Activated T-cell treated with anti-CD3 and anti-CD28 coated beads for 1 hour (primary cell): ENCODE measurements at places on chromosomes 16 and 17.

- DNase-seq = no peak
Observed at GRCh38 chr16:57194512-57194911, 8.4 kb downstream of the RSPRY1 start.

- no peak for DNase-seq
Observed at GRCh38 chr17:61483778-61484116, 31.5 kb downstream of the TBX4 start.

DNA sequence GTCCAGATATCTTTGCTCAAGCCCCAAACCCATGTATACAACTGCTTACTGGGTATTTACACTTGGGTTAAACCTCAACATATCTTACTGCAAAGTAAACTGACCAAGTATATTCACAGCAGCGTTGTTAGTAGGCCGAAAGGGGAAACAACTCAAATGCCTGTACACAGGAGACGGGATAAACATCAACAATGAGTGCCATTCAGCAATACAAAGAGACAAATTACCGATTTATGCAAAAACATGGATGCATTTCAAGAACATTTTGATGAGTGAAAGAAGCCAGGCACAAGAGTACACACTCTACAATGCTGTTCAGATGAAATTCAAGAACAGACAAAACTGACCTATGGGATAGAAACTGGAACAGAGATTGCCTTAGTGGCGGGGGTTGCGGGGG lies 136.3 kb upstream of the CACNG3 start:
- DNase-seq = no peak

DNA sequence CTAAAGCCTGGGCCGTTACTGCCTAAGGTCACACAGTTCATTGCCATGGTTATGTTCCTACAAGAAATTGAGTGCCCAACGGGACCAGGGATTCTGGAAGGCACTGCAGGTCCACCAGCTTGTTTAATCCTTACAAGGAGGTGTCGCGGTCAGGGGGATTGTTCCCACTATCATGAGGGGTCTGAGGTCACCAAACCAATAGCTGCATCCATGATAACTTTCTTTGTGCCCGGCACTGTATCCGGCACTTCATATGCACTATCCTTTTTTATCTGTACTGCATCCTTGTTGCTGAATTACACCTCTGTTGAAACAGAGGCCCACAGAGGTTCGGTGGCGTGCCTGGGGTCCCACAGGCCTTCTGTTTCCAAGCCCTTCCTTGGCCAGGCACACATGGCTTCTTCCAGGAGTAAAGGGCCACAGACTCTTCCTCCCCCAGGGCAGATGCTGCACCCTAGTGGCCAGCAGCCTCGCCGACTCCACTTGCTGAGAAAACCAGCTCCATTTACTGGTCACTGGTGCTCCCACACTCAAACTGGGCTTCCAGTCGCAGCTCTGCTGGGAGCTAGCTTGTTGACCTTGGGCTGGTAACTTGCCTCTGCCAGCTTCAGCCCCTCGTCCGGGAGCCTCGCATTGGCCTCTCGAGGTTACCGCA lies 82.0 kb upstream of the PLCG2 start:
- DNase-seq = peak; percentile 36

DNA sequence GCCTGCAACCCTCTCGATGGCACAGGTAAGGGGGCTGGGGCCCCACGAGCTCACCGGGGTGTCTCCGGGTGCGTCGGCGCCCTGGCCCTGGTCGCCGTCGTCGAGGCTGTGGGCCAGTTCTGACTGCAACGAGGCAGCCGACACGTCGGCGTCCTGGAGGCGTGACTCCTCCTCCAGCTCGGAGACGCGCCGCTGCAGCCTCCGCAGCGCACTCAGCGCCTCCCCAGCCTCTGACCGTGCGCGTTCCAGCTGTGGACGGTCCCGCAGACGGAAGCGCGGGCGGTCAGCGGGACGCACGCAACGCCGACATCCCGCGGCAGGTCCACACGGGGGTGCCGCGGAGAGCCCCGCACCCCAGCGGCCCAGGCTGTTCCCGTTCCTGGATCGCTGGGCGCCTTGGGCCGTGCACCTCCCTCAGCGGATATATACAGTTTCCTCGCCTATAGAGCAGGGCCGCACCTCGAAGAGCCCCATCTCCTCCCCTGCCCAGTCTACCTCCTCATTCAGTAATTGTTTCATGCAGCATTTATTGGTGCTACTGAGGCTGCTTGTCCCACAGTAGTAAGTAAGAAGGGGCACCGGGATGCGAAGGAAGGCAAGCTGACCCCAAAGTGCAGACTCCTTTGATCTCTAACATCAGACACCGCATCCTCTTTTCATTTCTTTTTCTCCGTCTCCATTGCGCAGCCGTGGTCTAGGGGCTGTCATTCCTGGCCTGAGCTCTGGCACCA lies 5.8 kb downstream of the THOC6 start:
- DNase-seq = no peak

DNA sequence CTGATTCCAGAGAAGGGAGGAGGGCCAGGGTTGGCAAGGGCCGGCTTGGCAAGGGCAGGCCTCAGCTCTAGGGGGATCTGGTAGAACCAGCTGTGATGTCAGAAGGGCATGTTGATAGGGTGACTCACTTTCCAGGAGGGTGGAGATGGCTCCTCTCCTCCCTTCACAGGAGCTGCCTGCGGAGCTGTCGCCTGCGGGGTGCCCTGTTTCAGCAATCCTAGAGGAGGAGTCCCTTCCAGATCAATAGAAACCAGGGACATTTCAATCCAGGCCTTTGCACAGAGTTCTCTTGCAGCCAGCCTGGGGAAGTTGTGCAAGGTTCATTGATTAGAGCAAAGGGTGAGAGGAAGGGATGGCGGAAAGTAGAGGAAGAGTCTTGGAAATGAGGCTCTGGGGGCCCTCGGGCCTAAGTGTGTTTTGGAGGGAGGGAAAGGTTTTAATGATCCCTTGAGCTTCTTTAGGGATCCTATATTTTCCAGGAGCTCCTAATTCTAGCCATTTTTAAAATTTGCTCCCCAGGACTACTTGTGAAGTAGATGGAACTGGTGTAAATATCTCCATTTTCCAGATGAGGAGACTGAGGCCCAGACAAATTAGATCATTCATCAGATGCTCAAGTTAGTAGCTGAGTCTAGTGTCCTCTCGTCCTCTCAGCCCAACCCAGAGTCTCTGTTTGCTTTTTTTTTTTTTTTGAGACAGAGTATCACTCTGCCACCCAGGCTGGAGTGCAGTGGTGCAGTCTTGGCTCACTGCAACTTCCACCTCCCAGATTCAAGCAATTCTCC lies 24.8 kb upstream of the CSNK2A2 start:
- no peak for DNase-seq

GRCh38 chr16:55817236-55817912 lies 15.5 kb downstream of the CES1 start:
- DNase-seq = no peak

DNA sequence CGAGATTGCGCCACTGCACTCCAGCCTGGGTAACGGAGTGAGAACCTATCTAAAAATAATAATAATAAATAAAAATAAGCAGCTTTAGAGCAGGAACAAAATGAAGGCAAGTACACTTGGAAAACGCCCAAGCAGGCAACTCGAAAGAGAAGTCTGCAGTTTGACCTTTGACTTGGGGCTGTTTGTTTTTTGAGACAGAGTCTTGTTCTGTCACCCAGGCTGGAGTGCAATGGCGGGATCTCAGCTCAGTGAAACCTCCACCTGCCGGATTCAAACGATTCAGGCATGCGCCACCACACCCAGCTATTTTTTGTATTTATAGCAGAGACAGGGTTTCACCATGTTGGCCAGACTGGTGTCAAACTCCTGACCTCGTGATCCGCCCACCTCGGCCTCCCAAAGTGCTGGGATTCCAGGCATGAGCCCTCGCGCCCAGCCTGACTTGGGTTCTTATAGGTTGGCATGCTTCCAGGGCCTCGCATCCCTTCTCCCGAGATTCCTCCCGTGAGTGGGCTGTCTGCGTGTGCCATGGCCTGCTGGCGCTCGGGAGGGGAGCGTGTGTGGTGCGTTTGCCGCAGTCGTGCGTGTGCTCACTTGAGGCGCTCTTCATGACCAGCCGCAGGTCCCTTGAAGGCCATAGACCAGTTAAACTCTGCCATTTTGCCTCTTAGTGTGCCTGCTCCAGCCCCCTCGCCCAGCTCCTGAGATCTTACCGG lies 18.4 kb upstream of the UBE2I start:
- DNase-seq = no peak

- peak; percentile 12 for DNase-seq
Observed at GRCh38 chr16:68800257-68800875, 43.0 kb upstream of the TANGO6 start.

- no peak for DNase-seq
Observed at GRCh38 chr17:50627782-50628601, 6.7 kb upstream of the ABCC3 start.

DNA sequence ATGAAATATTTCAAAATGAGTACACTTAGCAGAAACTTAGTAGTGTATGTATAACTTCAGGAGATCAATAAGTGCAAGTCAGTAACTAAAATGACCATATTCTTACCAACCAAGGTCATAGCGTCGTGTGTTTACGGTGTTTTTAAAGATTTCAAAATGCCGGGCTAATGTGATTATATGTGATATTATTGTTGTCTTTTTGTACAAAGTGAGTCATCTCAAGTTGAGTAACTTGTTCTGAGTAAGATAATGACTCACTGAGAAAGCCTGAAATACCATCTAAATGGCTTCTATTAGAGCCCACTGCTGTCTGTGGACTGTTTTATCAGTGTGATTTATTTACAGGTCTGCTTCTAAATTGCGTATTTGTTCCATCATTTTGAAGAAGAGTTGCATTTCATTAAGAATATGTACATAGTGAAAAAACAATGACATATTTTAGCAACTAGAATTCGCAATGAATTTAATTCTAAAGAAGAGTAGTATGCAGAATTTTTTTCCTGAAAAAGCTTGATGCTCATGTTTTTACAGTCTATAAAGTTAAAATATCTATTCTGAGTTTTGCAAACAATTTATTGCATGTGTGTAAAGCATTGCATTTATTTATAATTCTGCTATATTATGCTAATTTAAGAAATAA lies 12.7 kb downstream of the KRT12 start:
- no peak for DNase-seq
